ENCODE measurements at places on chromosomes 4 and X.
A peak's percentile ranks its signal among the peaks of the same experiment; 100 is the strongest.

DNA sequence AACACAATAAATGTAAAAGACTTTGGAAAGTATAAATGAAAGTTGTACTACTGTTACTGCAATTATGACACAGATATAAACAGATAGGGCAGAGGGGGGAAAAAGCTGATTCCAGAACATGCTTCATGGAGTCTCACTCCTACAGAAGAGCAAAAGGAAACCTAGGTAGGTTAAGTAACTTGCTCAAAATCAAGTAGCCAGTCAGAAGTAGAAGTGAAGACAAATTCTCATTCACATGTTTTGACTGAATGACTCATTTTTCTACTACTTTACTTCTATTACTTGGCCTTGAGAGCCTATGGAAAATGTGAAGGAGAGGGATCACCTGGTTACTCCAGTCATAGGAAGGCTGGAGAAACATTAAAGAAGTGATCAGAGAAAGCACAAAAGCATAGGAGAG lies 23.6 kb upstream of the RASGEF1B start:
- no peak for DNase-seq

DNA sequence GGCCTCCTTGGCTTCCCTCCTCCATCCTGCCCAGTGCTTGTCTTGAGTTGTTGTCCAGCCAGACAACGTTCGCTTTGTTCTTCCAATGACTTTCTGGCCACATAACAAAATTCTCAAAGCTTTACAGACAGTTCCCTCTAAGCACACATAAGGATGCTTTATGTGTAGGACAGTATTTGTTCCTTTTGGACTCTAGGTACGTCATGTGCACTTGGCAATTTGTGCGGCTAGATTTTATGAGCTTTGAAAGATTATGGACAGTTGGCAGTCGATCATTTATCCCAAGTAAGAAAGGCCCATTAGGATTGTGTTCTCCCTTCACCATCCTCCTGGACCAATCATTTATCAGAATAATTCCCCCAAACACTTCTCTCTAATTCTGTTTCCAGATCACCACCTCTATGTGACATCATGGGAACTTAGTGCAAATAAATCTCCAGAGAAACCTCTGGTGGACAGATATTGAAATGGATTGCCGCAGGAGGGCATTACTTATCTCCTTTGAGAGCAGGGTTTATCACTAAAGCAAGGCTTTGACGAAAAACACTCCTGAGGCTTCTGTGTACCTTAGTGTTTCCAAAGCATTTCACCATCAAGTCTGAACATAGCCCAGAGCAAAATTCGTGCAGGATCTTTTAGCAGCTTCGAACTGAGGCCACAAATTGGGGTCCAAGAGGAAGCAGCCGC lies 77.4 kb upstream of the BMPR1B start:
- no peak for DNase-seq

DNA sequence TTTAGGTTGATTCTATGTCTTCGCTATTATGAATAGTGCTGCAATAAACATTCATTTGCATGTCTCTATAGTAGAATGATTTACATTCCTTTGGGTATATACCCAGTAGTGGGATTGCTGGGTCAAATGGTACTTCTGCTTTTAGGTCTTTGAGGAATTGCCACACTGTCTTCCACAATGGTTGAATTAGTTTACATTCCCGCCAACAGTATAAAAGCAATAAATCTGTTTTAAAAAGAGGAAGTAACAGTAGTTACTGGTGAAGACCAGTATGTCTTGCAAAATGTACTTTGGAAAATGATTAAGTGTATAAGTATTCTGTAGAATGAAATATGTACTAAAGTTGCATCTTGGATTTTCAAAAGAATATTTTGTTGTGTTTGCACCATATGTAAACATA lies 77.3 kb downstream of the SHROOM4 start:
- DNase-seq, result no peak

GRCh38 chr4:185838104-185838452 lies 26.1 kb upstream of the SORBS2 start:
- DNase-seq, result no peak

DNA sequence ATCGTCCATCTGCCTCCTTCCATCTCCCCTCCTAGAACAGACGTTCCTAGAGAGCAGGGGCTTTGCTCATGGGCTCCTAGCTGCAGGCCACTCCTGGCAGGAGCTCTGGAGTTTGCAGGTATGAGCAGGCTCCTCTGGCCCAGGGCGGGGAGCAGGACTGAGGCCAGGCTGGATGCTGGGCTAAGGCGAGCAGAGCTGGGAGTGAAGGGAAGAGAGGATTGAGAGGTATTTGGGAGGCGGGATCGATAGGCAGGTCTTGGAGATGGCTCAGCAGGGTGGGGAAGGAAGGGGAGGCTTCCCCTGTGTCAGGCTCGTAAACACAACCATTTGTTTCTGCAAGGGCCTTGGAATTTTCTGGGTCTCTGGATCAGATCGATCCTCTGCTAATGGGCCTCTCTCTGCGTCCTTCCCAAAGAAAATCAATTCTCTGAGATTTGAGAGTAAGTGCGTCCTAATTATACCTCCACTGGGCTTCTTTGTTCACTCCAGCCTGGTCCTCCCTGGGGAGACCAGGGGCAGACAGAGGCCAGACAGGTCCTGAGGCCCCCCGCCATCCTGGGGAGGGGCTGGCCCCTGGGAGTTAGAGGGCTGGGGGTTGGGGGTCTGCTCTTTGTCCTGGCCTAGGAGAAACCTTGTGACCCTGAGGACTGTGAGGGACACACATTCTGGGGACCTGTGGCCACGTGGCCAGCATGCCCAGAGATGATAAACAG lies 94.8 kb upstream of the PSAPL1 start:
- no peak for DNase-seq

- DNase-seq, result no peak
Measured at GRCh38 chrX:34884817-34885216, 57.8 kb upstream of the FAM47B start.

- DNase-seq, result peak; percentile 11
Measured at GRCh38 chr4:24980064-24980690, 50.6 kb downstream of the LGI2 start.

- DNase-seq, result no peak
Measured at GRCh38 chr4:47838445-47838844, 578 bp upstream of the CORIN start.

- DNase-seq, result no peak
Measured at GRCh38 chr4:650951-651883, 22.9 kb downstream of the ATP5ME start.

- no peak for DNase-seq
Measured at GRCh38 chr4:39525822-39526690, 1.2 kb downstream of the UGDH start.

DNA sequence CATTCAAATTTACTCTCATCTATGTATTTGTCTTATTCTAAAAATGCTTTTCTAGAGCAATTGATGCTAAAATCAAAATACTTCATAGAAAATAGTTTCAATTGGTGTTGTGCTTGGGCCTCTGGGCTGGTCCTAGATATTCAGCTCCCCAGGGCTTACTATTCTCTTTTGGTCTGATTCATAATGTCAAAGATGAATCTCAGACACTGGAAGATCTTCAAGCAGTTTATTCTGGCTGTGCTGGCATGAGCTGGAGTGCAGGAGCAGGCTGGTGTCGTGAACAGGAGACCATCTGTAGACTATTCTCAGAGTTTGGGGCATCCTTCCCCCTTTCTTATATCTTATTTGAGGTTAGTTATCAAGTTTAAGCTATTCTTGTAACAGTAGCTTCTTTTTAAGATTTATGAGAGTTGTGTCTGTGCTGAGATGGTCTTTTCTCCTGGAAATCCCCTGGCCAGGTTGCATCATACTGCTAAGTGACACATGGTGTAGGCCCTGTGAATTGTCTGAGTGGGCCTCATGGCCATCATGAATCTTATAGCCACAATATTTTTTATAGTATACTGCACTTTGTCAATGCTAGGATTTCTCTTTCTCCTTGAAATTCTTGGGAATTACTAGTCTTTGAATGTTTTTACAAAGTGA lies 1624.0 kb upstream of the IGFBP7 start:
- DNase-seq, result no peak
